ENCODE measurements at places on chromosomes 16 and 17. TPM values are rescaled to one million over a fixed set of nuclear protein-coding genes. Genes with fewer than 3 reads are reported as not detected.

DNA sequence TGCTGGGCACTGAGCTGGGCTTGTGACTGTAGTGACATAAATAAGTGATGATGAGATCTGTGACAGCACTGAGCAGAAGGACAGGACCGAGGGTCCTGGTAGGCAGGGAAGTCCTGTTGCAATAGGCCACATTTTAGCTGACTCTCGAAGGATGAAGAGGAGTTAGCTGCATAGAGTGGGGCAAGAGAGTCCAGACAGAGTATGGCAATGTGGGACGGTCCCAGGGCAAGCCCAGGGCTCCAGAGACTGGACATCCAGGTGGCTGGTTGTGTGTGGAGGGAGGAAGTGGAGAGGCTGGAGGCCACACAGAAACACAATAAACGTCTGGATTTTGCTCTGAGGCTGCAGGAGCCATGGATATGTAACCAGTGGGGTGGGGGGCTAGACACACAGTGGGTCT is 64.5 kb upstream of the ZNF423 start:
- DNase-seq = no peak

Gene HOXB8
- polyA plus RNA-seq = 0.28 TPM

Gene HAS3
- 1.3 TPM for polyA plus RNA-seq

DNA sequence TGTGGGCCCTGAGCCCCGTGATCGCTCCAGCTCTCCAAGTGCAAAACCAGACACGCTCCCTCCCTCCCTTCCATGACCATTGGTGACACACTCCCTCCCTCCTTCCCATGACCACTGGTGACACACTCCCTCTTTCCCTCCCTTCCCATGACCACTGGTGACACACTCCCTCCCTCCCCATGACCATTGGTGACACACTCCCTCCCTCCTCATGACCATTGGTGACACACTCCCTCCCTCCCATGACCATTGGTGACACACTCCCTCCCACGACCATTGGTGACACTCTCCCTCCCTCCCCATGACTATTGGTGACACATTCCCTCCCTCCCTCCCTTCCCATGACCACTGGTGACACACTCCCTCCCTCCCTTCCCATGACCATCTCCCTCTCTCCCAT is 56.3 kb downstream of the LMF1 start:
- DNase-seq = no peak
